ENCODE measurements at places on chromosomes 16 and 17. TPM values are rescaled to one million over a fixed set of nuclear protein-coding genes. Genes with fewer than 3 reads are reported as not detected.

GRCh38 chr17:79045842-79046196 is 21.9 kb downstream of the C1QTNF1 start:
- no peak overlapping the region for H3K27ac ChIP-seq
- H3K4me3 ChIP-seq, result no peak overlapping the region
- peaks cover 2% of the 10 kb centered on the region for H3K36me3 ChIP-seq
- DNase-seq, result peak; percentile 85
- H3K27me3 ChIP-seq, result peaks cover 12% of the 10 kb centered on the region

SYCE1L gene
- 21.3 TPM for total RNA-seq

DNA sequence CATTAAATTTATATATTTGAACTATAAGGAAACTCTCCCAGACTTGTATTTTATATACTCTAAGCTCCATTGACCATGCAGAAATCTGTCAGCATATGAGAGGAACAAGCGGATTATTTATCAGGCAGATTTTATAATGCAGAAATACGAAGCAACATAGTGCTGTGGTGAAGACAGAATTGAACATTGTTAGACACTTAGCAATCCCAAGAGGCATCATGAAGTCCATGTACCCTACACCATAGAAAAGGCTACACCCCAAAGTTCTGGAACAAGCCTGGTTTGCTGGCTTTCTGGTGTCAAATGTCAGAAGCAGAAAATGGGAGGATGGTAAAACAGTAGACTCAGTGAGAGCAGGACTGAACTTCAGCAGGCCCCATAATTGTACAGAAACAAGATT is 241.1 kb downstream of the PRKCA start:
- H3K4me1 ChIP-seq, result peaks cover 49% of the 10 kb centered on the region
- H3K4me3 ChIP-seq, result no peak overlapping the region
- no peak for DNase-seq
- peak overlapping the region; percentile 87 for H3K27ac ChIP-seq
- peaks cover 2% of the 10 kb centered on the region for H3K27me3 ChIP-seq

DNA sequence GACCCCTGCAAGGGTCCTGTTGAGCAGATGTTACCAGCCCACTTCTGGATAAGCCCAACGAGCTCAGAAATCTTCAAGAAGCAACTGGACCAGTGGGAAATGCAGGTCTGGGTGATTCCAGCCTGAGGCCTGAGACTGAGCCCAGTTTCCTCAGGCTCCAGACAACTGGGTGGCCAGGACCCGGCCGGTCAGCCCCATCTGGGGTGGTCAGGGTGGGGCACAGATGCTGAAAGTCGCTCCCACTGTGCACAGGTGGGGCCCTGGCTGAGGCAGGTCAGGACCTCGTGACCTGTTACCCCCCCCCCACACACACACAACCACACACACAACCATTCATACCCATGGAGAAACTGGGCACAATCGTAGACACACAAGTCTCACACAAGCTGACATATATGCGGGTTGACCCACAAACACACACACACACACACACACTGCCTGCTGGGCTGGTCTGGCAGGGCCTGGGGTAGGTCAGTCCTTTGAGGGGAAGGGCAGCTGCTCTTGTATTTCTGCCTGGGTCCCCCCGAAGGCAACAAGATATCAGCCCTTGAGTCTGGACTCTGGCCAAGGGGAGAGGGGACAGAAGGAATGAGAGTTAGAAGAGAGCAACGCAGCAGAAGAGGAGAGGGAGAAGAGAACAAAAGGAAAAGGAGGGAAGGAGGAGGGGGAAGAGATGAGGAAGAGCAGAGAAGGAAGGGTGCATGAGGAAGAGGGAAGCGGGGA is 99.0 kb upstream of the CDH5 start:
- peaks cover 68% of the 10 kb centered on the region for H3K4me1 ChIP-seq
- H3K4me3 ChIP-seq, result no peak overlapping the region
- peaks cover 17% of the 10 kb centered on the region for H3K27me3 ChIP-seq
- DNase-seq, result peak; percentile 38
- peak overlapping the region; percentile 92 for H3K27ac ChIP-seq

- H3K4me3 ChIP-seq, result no peak overlapping the region
- no peaks in the 10 kb centered on the region for H3K27me3 ChIP-seq
- DNase-seq, result no peak
These were observed 9.3 kb downstream of the JUP start for GRCh38 chr17:41777157-41777573.

TMEM235 gene
- 1.5 TPM for total RNA-seq

ADAP2 gene
- total RNA-seq, result 2.3 TPM

DNA sequence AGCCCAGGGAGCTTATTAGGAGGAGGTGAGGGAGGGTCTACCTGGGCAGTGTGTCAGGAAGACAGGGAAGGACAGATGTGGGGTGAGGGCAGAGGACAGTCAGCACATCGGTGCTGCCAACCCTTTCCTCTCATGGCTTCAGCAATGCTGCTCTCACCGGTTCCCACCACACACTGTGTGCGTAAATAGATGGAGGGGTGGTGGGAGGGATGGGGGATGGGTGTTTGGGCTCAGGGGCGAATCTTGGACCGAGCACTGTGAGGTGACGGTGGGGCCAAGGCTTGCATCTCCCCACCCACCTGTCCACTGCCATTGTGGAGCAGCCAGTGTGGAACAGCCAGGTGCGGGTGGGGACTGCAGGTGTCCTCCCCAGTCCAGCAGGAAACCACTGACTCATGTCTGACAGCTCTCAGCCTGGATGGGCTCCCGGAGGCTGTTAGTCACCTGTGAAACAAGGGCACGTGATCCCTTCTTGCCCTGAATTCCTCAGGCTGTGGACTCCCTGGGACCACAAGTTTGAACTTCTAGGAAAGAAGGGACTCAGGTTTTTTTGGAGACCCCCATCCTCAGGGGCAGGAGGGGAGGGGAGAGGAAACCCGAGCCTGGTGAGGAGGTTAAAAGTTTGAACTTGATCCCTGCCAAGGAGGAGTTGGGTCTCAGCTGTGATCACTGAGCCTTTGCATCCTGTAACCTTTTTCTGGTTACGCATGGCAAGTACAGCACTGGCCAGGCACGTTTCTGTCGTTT is 42.7 kb upstream of the SMPD3 start:
- H3K4me3 ChIP-seq, result no peak overlapping the region
- peaks cover 27% of the 10 kb centered on the region for H3K4me1 ChIP-seq
- DNase-seq, result no peak
- H3K27ac ChIP-seq, result peak overlapping the region; percentile 47

GRCh38 chr17:27571563-27572352 is 59.2 kb upstream of the LGALS9 start:
- no peak overlapping the region for H3K27ac ChIP-seq
- peaks cover 35% of the 10 kb centered on the region for H3K4me1 ChIP-seq
- H3K4me3 ChIP-seq, result no peak overlapping the region
- H3K36me3 ChIP-seq, result no peaks in the 10 kb centered on the region

TGFB1I1 gene
- total RNA-seq, result 35.5 TPM

SLC25A39 gene
- total RNA-seq, result 113 TPM

- peaks cover 26% of the 10 kb centered on the region for H3K36me3 ChIP-seq
- DNase-seq, result no peak
- no peak overlapping the region for H3K4me3 ChIP-seq
- no peaks in the 10 kb centered on the region for H3K27me3 ChIP-seq
- H3K27ac ChIP-seq, result no peak overlapping the region
- peaks cover 5% of the 10 kb centered on the region for H3K4me1 ChIP-seq
These were observed 35.1 kb downstream of the CACNG1 start for GRCh38 chr17:67079491-67079890.

OR2C1 gene
- 0.47 TPM for total RNA-seq

DRC7 gene
- 0.47 TPM for total RNA-seq

RHOT1 gene
- 31.7 TPM for total RNA-seq

GRCh38 chr16:68033101-68033500 is 10.0 kb downstream of the DUS2 start:
- no peaks in the 10 kb centered on the region for H3K4me1 ChIP-seq
- no peak overlapping the region for H3K4me3 ChIP-seq
- no peak overlapping the region for H3K27ac ChIP-seq
- H3K36me3 ChIP-seq, result peaks cover 6% of the 10 kb centered on the region

DNA sequence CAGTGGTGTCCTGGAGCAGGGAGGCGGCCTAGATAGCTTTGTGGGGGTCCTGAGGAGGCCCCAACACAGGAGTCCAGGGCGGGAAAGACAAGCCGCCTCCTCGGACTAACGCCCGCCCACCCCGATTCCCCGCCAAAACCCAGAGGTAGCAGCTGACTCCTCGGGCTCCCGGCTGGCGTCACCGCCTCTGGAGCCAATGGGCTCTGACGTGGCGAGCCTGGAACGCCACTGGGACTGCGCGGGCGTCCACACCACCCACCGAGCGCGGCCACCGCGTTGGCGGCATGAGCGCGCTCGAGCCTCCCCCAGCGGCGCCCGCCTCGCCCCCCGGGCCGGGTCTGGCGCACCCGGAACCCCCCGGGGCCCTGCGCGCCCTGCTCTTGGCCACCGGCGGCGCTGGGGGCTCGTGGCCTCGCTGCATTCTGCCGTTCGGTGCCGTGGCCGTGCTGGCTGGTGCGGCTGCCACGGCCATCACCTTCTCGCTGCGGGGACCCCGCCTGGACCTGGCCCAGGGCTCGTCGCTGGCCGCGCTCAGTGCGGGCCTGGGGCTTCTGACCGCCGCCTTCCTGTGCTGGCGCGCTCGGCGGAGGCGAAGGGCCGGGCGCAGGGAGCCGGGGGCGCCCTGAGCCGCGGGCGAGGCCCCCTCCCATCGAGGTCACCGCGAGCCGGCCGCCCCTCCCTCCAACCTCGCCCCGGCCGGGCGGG is 3.4 kb upstream of the NTN3 start:
- no peaks in the 10 kb centered on the region for H3K36me3 ChIP-seq
- no peaks in the 10 kb centered on the region for H3K27me3 ChIP-seq
- DNase-seq, result peak; percentile 70
- H3K4me3 ChIP-seq, result peak overlapping the region; percentile 60
- peaks cover 20% of the 10 kb centered on the region for H3K4me1 ChIP-seq

DNA sequence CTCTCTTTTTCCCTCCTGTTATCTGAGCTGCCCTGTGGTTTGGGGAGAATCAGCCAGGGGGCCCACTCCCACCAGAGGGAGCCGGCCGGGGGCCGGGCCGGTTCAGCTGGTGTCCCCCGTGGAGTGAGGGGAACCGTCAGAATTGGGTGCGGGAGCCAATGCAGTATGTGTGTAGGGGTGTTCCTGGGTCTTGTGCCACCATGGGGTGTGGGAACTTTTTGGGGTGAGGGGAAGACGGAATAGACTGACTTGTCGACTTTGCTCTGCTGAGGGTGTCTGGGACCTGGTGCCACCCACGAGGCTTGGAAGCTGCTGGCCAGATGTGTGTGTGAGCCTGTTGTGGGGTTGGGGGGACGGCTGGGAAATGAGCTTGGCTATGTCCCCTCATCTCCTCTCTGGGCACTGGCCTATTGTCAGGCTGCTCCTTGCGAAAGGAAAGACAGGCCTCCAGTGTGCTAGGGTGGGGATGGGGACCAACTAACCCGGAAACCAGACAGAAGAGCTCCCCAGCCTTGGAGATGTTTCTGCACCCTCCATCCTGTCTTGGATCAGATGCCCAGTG is 9.9 kb downstream of the RARA start:
- H3K27ac ChIP-seq, result peak overlapping the region; percentile 94
- H3K4me1 ChIP-seq, result peaks cover 85% of the 10 kb centered on the region
- DNase-seq, result no peak
